ENCODE measurements at places on chromosomes 16 and 17.

DNA sequence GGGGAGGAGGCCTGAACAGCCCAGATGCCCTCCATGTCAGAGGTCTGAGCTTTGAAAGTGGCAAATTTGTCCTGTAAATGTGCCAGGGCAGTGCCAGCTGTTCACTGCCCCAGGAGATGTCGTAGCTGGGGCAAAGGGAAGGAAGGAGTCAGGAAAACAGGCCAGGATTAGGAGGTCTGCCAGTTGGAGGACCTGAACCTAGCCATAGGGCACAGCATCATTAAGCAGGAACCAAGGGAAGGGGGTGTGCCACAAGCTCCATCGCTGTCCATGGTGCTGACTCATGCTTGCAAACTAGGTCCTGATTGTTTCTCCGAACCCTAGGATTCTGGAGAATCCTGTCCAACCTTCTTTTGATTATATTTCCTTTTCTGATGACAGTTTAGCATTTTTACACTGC is 124.2 kb downstream of the TMEM132E start:
- DNase-seq = no peak

GRCh38 chr17:77923776-77924513 is 34.6 kb upstream of the TNRC6C start:
- DNase-seq = no peak

DNA sequence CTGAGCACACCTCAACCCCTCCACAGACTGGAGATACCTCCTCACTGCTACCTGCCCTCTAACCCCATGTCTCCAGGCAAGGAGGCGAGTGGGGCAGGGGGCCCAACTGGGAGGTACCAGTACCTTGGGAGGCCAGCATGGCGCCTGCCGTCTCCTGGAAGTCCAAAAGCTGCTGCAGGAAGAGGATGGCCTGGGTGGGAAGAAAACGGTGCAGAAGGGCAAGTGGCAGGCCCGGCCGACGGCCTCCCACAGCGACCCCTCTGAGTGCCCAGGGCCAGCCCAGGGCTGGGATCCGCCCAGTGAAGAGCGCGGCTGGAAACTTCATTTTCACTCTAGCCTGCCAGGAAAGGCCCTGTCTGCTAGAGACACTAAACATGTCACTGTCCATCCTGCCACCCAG is 8.5 kb downstream of the ZACN start:
- DNase-seq = peak; percentile 49

GRCh38 chr17:44901411-44901921 is 2.2 kb upstream of the EFTUD2 start:
- DNase-seq = no peak

- DNase-seq = no peak
Observed at GRCh38 chr17:82600731-82601446, 47.4 kb downstream of the WDR45B start.

- no peak for DNase-seq
Observed at GRCh38 chr16:51343411-51343810, 192.3 kb upstream of the SALL1 start.

GRCh38 chr17:6712058-6712853 is 913 bp downstream of the SLC13A5 start:
- DNase-seq = no peak

- DNase-seq = no peak
Observed at GRCh38 chr17:28702026-28702751, 9.5 kb downstream of the PROCA1 start.

DNA sequence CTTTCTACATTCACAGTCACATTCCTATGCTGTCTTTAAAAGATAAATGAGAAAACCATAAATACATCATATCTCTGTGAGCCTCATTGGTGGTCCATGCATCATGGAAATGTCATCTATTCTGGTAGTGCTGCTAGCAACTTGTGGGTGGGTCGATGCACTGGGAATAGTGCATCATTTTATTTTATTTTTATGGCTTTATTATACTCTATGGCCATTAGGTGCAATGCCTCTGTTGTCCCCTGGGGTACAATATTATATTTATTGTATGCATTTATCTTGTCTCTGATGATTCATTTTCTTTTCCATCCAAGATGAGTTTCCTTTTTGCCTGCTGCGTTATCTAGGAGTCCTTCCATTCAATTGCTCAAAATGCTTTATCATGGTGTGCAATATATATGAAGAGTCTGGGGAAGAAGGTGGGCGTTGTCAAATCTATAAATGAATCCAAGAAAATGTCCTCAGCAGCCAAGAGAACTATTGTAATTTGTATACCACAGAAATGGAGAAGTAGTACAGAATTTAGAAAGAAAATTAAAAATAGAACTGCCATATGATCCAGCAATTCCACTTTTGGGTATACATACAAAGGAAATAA is 324.0 kb downstream of the KCNJ2 start:
- no peak for DNase-seq

GRCh38 chr17:16926571-16927451 is 45.1 kb downstream of the TNFRSF13B start:
- peak; percentile 43 for DNase-seq

- peak; percentile 65 for DNase-seq
Observed at GRCh38 chr17:978103-979093, 1.2 kb downstream of the NXN start.

DNA sequence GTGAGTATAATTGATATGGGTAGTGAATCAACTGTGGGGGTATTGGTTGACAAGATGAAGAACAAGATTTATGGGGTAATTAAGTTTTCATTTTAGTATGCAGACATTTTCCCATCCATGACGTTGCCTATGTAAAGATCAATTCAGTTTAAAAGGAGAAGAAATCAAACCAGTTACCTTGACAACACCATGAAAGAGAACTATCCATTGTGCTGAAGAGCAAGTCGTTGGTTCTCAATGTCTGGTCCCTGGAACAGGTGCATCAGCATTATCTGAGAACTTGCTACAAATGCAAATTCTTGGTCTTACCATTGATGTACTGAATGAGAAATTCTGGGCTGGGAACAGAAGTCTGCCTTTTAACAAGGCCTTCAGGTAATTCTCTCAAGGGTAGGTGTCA is 801 bp upstream of the OR4D2 start:
- DNase-seq = no peak

DNA sequence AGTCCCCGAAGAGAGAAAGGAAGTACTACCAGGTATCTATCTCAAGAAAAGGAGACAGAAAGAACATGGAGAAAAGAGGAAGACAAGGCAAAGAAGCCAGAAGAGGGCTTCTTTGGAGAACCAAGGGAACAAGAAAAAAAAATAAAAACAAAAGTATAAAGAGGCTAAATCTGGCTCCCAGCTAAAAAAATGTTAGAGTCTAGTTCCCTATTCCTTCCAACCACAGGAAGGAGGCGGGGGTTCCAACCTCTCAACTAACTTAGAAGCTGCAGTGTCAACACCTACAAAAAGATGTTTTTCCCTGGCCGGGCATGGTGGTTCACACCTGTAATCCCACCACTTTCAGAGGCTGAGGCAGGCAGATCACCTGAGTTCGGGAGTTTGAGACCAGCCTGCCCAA is 13.4 kb downstream of the UTP6 start:
- DNase-seq = no peak

DNA sequence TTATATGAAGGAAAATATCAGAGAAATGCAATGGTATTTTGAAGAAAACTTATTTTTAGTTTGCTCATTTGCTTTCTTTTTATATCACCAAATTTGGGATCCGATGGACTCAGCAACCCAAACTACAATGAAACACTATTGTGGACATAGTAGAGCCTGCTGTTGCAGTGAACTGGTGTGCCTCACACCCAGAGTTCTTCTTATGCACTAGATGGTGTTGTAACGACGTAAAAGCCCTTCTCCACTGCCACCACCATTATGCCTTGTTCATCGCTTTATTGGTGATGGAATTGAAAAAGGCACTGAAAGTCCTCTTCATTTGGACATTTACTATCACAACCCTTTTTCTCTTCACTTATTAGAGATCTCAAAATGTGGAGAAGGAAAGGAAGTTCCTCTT is 381.3 kb downstream of the CDH8 start:
- no peak for DNase-seq

GRCh38 chr16:11254913-11255736 is 879 bp downstream of the SOCS1 start:
- DNase-seq = peak; percentile 69

GRCh38 chr16:67528870-67529581 is 397 bp downstream of the RIPOR1 start:
- DNase-seq = peak; percentile 77

DNA sequence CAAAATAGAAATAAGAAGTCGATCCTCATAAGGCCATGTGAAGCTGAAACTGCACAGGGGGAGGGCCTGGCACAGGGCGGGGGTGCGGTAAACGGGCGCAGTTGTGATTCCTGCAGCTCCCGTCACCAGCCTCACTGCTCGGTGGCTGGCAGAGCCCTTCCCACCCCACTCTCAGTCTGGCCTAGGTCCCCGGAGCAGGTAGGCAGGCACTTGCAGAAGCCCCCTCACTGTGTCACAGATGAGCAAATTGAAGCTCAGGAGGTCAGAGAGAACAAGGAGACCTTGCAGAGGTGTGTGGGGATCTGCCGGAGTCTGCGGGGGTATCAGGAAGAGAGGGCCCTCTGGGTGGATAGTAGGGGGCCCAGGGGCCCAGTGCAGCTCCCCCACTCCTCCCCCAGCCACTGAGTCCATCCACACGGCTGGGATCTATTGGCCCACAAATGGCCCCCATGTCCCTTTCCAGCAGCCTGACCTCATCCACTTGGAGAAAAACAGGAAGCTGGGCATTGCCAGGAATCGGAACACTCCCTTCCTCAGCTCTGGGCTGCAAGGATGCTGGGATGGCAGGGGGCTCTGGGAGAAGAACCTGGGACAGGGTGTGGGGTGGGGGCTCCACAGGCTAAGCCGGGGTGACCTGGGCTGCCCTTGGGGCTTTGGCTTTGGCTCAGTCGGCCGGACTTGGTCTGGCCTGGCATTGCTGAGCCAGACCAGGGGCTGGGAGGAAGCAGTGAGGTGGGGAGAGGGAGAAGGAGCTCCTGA is 21.4 kb upstream of the MAP3K14 start:
- peak; percentile 50 for DNase-seq

DNA sequence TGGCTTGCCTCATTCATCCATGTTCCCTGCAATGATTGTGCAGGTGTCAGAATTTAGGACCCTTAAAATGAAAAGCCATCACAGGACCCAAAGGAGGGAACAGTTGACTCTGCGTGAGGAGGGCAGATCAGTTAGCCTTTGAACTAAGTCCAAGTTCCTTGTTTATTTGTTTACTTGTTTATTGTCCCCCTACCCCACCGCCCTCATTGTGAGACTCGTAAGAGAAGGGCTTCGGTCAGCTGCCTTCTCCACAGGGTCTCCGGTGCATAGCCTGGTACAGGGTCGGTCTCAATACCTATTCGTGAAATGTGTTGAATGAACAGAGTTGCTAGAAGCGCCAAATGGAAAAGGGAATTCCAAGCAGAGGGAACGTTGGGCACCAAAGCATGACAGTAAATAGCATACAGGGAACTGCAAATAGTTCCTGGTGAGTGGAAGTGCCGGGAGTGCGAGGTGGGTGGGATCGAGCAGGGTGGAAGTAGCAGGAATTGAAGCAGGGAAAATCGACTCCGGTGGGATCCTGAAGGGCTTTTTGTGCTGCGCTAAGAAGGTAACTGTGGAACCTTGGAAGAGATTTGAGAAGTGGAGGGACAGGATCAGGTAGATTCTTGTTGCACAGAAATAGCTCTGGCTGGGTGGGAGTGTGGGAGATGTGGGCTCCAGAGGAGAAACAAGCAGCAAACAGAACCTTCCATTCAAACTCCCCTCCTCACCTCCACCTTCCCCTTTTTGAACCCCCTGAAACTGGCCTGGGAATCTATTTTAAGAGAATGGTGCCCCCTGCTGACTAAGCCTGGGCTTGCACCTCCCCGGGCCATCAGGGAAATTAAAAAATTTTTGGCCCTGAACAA is 12.7 kb downstream of the SLC35B1 start:
- DNase-seq = peak; percentile 79

- DNase-seq = no peak
Observed at GRCh38 chr17:8997994-8998628, 23.2 kb upstream of the NTN1 start.

DNA sequence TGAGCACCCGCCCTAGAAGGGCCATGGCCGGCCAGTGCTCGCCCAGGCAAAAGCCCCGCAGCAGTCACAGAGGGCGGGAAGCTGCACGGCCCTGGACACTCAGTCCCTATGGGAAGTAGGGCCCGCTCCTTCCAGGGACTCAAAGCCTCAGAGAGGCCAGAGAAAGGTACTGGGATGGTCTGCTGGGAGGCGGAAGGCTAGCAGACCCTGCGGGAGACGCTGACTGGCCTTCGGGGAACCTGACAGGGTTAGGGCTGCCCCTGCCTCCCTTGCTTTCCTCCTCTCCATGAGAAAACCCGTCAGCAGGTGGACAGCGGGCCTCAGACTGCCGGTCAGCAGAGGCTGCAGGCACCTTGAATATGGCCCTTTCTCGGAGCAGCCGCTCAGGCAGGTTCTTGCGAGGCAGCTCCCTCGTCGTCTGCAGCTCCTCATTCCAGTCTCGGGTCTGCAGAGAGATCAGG is 11.5 kb downstream of the CLUH start:
- DNase-seq = peak; percentile 48

DNA sequence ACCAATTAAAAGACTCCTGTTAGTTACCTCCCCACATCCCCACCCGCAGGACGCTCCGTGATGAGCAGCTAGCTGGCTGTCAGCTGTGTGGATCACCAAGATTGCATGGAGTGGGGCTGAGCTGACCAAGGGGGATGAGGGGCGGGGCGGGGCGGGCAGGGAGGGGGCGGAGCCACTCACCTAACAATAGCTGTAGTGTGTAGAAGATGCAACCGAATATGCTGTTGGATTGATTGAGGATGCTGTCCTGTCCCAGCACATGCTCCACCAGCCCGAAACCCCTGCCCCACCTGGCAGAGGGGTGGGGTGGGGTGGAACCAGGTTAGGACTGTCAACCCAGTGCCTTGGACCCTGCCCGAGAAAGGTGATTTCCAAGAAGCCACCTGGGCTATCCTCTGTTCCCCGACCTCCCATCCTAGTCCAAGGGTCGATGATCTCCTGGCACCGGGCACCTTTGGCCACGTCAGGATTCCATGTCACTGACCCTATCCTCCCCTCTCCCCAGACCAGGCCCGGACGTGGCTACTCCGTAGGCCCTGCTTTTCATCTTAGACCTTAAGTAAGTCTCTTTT is 1.4 kb downstream of the VKORC1 start:
- DNase-seq = no peak

- peak; percentile 82 for DNase-seq
Observed at GRCh38 chr17:38871247-38872015, 1.6 kb downstream of the LASP1 start.

- DNase-seq = no peak
Observed at GRCh38 chr17:4501295-4501949, 2.7 kb downstream of the SPNS2 start.

DNA sequence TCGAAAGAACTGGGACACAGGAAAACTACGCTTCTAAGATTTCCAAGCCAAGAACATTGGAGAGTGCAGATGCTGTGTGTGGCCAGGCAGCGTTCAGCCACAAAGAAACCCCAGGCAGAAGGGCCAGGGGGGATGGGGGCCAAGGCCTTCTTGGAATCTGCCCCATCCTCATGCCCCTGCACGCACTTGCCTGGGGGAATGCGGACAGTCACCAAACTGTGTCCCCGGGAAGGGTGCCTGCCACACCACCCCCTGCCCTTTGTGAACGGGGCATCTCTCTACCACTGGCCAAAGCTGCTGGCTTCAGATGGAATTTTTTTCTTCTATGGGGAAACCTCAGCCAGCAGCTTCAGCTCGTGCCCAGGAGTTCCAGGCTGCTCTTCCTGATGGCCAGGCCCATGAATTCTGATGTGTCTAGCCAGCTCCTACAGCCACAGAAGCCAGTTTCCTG is 32.0 kb upstream of the DNAH17 start:
- no peak for DNase-seq

GRCh38 chr17:55410722-55411462 is 10.7 kb downstream of the MMD start:
- no peak for DNase-seq

Measured in sciatic nerve (tissue), 2 donors.